ENCODE measurements at places on chromosomes 12 and 14.

DNA sequence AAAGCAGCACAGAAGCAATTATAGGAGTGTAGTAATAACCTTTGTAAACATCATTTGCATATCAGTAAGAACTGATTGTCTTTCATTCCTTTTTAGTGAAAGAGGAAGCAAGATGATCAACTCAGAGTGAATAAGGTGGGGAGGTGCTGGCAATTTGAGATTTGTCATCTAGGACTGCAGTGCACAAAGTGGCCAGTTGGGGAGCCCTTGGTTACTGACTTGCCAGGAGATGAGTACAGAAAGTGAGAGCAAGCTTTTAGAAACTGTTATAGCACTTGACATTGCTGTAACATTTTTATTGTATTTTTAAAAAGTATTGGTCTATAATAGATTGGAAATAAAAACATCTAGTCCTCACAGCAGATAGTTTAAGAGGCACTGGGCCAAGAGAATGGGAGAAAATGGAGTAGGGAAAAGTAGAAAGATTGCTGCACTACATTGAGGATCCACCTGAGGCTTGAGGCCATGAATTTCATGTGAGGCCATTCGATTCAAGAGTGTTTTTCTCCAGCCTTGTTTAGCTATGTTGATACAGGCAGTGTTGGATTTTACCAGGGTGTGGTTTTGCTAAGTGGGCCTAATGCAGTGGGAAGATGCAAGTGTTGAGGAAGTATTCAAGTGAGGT is 98.2 kb downstream of the SNAPC1 start:
- peak; percentile 4 for DNase-seq

GRCh38 chr14:81849714-81850113 is 316.1 kb upstream of the SEL1L start:
- peak; percentile 4 for DNase-seq

DNA sequence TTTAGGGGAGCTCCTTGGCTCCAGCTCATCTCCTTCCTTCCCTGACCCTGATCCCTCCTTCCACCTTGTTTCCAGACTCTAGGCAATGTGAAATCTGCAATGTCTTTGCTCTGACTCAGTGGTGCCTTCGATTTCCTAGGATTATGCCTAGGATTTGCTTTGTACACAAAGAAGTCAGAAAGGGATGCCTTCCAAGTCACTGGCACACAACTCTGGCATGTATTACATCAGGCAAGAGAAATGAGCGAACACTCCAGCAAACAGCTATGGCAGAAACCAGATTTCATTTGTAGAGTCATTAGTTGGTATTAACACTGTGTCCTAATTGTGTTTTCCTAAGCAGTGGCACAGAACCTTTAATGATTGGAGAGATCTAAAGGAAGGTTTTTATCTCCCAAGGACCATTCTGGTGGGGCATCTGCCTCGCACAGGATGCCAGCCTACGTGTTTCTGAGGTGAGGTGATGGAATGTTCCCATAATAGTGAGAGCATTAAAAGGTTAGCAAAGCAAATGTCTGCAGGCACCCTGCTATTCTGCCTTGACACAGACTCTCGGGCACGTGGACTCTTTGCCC is 84.9 kb downstream of the WSCD2 start:
- no peak for DNase-seq

DNA sequence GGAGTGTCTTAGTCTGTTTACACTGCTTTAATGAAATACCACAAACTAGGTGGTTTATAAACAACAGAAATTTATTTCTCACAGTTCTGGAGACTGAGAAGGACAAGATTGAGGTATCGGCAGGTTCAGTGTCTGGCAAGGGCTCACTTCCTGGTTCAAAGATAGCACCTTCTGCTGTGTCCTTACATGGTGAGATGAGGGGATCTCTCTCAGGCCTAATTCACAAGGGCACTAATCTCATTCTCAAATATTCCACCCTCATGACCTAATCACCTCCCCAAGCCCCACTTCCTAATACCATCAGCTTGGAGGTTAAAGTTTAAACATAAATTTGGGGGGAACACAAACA is 35.0 kb upstream of the PLEK2 start:
- no peak for DNase-seq

- no peak for DNase-seq
Measured at GRCh38 chr12:105982022-105982421, 156.7 kb downstream of the NUAK1 start.

DNA sequence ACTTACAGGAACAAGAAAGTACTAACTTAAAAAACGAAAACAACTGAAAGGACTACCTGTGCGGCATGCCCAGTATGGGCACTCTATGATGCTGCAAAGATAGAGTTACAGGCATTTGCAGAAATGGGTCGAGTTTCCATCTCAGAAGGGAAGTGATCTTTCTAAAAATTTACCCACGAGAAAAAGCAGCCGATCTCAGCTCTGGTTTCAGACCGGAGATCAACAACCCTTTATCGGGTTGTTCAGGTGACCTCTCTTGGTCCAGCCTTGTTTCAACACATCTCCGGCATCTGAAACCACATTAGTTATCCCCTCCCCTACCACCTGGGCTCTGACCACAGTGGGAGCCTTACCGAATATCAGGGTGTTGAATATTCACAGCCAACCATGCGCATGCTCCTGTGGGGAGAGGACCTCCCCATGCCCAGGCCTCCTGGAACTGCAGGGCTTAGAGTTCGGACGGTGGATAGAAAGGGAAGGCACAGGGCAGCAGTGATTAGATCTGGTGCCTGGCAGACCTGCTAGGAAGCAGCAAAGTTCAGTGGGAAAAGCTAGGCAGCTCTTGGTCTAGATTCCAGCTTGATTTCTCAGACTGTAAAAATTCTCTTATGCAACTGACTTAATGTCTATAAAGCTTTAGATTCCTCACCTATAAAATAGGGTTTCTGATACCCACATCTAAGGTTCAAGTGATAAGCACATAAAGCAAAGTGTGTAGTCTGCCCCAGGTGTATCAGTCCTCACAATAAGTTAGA is 906.0 kb downstream of the VRK1 start:
- no peak for DNase-seq

DNA sequence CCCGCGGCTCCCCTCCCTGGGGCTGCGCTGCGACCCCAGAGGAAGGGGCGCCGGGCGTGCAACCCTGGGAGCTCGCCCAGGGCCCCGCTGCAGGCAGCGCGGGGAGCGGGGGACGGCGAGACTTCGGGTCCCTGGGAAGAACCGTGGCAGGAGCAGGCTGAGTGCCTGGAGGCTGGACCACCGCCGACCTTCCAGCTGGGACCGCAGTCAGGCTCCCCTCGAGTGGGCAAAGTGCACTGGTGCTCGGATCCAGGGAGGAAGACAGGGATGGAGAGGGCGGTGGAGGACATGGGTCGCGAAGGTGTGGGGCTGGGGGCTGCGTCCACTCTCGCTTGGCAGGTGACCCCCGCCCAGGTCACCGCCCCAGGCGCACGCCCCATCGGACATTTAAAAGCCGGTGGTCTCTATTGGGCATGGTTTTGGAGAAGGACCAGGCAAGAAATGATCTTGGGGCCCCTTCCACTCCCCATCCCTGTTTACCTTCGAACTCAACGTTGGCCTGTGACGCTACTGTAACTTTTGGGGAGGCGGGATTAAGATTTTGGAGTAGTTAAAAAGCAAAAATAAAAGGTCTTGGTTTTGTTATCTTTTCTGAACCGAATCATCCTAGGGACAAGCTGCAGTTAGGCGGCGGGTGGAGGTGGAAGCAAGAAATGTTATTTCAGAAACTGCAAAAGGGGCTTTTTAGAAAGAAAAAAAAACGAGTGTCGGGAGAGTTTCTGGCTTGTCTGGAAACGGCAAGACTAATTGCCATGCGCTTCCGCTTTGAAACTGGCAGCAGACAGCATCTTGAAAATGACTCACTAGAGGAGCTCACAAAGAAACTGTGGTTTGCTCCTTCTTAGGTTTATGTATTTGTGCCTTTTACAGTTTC is 1.0 kb downstream of the ELK3 start:
- DNase-seq: no peak

DNA sequence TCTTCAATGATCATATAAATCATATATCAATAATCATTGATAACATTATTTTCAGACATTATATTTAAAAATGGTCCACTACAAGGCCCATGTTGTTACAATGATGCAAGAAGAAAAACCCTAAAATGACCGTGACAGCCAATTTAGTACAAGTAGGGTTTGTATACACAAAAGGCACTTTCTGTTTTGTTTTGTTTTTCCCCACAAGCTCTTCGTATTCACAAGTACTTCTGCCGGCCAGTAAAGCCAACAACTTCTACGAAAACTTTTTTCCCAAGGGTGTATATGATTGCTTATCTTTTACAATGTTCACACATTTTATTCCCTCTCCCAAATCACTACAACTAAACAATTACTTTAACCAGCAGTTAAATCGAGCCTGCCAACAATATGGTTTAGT is 9.6 kb downstream of the PTPRB start:
- no peak for DNase-seq

GRCh38 chr14:41839661-41840060 is 233.0 kb downstream of the LRFN5 start:
- DNase-seq: no peak

- no peak for DNase-seq
Measured at GRCh38 chr14:23182372-23183157, 895 bp downstream of the SLC7A8 start.

GRCh38 chr14:60242429-60242828 is 6.6 kb upstream of the PPM1A start:
- DNase-seq: no peak

DNA sequence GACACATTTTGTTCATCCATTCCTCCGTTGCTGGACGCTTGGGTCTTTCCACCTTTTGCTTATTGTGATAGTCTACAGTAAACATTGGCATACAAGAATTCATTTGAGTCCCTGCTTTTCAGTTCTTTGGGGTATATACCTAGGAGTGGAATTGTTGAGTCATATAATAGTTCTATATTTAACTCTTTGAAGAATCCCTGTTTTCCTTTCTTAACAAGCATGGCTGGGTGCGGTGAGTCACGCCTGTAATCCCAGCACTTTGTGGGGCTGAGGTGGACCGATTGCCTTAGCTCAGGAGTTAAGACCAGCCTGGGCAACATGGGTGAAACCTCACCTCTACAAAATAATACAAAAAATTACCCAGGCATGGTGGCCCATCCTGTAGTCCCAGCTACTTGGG is 75.4 kb downstream of the CCDC92 start:
- DNase-seq: no peak

- no peak for DNase-seq
Measured at GRCh38 chr12:31005256-31005943, 68.3 kb upstream of the DDX11 start.

- DNase-seq: no peak
Measured at GRCh38 chr12:104369708-104370107, 66.2 kb downstream of the EID3 start.
